Left kidney (tissue), 8 donors: ENCODE measurements at places on chromosomes 6 and 20. TPM values are rescaled to one million over a fixed set of nuclear protein-coding genes. Genes with fewer than 3 reads are reported as not detected.

DNA sequence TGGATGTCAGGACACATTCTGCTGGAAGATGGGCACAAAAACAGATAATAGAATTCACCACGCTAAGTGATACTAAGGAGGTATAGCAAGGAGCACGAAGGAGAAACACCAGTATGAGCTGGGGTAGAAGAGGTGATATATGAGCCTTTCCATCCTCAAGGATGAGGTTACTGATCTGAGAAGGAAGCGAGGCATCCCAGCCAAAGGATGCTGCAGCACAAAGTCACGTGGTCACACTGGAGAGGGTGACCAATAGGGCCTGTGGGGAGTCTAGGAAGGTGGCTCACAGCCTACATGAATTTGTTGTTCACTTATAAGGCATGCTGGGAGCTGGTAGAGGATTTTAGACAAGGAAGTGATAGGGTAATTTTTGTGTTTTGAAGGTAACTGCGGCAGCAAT is 1.4 kb downstream of the GINS1 start:
- DNase-seq: no peak

DNA sequence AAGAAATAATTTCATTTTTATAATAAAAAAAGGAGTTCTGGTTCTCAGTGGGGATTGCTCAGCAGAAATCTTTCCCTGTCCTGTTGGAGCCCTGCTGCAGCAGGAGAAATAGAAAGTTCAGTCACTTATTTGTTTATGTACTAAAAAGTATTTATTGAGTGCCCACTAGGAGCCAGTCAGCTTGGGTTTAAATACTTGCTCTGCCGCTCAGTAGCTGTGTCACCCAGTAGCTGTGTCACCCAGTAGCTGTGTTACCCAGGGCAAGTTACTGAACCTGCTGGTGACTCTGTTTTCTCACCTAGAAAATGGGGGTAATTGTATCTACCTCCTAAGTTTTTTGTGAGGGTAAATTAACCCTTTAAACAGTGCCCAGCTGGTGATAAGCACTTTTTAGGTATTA is 32.9 kb downstream of the FOXF2 start:
- DNase-seq: no peak

DNA sequence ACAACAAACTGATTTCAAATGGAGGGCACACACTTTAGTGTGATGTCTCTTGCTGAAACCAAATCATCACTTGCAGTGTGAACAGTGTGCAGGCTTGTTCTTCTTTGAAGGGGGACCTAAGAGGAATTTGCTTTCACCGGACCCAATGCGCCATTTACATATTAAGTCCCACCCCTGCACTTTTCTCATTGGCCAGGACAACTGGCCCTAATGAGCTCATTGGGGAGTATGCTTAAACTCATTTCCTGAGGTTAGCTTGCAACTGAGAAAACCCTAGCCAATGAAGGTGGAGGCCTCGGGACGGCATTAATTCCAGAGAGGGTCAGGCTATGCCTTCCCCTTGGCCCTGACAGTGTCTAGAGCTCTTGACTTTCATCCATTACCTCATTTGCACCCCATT is 58.7 kb downstream of the VEGFA start:
- DNase-seq: no peak

DNA sequence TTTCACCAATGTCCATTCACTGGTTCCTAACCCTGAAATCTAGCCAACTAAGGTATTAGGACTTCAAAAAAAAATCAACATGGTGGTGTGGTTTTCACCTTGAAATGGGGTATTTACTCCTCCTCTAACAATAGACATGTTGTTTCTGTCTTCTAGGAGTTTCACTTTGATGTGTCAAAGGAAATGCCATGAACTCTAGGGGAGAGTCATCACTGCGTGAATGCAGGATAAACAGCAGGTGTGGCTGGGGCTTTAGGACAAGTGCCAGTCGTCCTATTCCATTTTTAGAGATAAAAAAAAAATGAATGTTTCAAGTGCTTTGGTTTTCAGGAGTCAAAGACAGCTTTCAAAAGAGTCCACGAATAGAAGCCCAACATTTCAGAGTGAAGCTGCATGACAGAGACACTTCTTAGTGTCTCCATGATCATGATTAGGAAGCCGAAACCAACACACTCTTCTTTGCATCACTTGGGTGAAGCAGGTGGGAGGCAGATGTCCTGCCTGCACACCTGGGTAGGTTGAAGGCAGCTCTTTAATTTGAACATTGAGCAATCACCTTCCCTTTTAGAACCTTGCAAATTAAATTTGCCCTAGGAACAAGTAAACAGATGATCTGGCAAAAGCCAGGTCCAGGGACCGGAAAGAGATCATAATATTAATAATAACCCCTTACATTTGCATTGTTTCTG is 328.5 kb upstream of the PRDM1 start:
- DNase-seq: no peak

- DNase-seq: no peak
Observed at GRCh38 chr20:15976047-15976736, 597.1 kb downstream of the KIF16B start.

- DNase-seq: no peak
Observed at GRCh38 chr20:9867196-9867980, 28.5 kb upstream of the PAK5 start.

- no peak for DNase-seq
Observed at GRCh38 chr20:18922898-18923297, 109.3 kb downstream of the SCP2D1 start.

GRCh38 chr6:169047345-169047744 is 206.3 kb downstream of the THBS2 start:
- no peak for DNase-seq

- no peak for DNase-seq
Observed at GRCh38 chr6:108565091-108565766, 4.5 kb downstream of the FOXO3 start.

DNA sequence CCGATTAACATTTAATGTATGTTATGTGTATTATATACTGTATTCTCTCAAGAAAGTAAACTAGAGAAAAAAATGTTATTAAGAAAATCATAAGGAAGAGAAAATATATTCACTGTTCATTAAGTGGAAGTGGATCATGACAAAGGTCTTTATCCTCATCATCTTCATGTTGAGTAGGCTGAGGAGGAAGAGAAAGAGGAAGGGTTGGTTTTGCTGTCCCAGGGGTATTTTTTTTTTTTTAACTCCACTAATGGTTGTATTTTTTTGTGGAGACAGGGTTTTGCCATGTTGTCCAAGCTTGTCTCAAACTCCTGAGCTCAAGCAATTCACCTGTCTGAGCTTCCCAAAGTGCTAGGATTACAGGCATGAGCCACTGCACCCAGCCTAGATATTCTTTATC is 11.0 kb downstream of the ECT2L start:
- DNase-seq: no peak

DNA sequence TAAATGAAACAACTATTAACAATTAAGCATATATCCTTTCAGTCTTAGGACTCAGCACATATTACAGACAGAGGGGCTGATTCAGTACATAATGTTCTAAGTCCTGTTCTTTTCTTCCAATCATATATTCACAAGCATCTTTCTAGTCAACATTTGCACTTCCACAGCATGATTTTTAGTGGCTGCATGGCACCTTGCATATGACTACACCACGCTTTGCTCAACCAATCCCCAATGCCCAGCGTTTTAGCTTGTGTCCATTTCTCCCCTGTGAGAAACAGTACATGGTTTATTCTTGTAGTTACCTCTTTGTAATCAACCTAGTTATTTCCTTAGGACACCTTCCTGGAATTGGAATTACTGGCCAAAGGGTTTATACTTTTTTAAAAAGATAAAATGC is 33.2 kb downstream of the AAR2 start:
- no peak for DNase-seq

- DNase-seq: no peak
Observed at GRCh38 chr20:38049800-38050199, 16.3 kb downstream of the RPRD1B start.

DNA sequence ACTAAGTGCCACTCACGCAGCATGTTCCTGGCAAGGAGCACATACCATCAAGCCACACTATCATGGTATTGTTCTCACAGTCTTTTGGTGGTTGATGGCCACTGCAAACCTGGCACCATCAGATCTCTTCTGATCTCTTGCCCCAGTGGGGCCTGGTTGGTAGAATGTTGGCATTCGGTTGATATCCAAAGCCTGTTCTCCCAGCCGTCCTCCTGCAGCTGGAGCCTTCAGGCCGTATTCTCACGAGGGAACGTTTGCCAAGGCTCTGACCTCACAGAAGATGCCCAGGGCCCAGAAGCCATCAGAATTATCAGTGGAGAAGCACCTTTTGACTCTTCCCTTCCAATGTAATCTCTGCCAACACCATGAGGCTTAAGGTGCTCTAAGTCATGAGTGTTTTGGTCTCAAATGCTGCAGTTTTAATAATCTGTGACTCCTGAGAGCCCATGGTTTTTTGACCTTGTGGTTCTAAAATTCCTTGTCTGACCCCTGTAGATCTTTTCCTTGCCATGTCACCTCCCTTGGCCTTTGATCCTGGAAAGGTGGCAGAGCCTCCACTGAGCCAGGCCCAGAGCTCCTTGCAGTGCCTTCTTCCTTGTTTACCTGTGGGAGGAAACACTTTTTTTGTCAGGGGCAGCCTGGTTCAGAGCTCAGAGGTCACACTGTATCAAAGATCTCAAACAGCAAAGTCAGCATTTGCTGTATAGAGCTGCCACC is 27.8 kb downstream of the POFUT1 start:
- DNase-seq: no peak

- DNase-seq: no peak
Observed at GRCh38 chr6:144955392-144955791, 670.3 kb downstream of the UTRN start.

GRCh38 chr6:111406200-111406721 is 76.8 kb downstream of the REV3L start:
- DNase-seq: no peak

DNA sequence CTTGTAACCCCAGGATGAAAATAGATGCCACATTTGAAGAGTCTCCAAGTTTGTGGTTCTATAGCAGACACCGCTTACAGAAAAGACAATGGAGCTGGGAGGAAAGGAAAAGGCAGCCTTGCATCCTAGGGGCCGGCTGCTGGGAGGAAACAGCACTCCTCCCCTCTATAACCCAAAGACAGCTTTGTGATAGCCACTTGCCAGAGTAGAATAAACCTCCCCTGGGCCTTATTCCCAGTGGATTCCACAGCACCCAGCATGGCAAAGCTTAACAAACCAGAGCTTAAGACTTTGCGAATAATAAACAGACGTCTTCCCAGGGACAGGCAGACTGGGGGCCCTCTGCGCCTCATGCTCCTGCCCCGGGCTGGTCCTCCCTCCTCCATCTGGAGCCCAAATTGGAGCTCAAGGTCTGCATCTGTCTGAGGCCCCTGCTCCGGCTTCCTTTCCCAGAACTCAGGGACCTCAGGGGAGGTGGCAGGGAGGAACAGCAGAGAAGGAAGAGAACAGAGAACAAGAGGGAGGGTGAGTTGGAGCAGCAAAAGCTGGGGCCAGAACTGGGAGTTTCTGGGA is 8.8 kb upstream of the TAF8 start:
- no peak for DNase-seq

DNA sequence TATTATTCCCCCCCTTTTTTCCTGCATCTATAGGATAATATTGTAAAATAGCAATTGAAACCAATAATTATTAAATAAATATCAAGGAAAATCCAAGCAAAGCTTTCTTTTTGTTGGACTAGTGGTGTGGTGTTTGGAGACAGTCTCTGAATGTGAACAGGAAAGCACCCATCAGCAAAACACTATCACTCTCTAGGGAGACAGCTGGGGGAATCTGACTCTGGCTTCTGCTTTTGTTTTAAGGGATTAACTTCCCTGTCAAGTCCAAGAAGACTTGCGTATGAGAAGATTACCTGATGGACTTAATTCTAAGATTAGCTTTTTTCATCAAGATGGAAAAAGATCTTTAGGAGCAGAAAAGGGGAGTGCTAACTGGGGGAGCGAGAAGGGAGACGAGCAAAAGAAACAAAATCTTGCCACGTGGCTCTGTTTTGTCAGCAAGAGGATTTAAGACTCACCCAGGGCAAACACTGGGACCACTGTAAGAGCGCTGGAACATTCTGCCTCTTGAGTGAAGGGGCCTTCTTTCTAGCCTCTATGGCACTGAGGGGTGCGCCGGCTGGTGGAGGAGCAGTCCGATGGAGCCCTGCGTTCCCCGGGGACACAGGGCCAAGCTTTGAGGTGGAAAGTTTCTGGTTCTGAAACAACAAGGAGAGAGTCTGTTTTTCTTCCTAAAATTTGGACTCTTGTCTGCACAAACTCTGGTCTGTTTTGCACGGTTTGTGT is 570 bp downstream of the TULP4 start:
- DNase-seq: no peak

DNA sequence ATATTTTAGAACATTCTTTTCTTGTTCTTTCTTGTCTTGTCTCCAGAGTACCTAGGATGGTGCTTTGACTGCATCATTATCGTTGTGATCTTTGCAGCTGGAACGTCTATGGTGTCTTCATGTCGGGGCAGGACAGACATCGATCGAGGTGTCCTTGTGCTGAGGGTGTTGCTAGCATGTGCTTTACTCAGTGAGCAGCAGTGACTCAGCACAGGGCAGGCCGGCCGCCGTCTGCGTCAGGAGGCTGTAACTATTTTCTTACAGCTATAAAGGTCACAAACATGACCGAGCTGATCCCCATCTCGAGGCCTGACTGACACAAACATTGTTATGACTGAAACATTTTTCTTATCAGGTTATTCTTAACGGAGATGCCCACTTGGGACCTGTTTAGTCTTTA is 14.9 kb upstream of the CTCFL start:
- DNase-seq: no peak

DNA sequence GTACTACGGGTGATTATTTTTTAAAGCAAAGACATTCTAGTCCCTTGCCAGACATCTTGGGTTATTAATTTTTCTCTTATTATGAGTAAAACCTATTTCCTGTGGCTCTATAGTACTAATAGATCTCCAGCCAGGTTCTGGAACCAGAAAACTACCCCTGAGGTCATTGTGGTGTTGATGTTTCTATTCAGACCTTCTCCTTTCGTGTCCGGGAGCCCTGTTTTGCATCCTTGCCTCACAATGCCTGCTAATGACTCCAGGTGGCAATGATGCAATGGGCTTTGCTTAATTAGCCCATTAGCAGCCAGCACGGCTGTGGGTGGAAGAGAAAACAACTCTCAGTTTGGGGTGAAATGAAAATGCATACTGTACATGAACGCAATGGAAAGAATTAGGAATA is 62.9 kb upstream of the ARG1 start:
- DNase-seq: no peak

- no peak for DNase-seq
Observed at GRCh38 chr6:25334793-25335192, 55.6 kb downstream of the CARMIL1 start.

DNA sequence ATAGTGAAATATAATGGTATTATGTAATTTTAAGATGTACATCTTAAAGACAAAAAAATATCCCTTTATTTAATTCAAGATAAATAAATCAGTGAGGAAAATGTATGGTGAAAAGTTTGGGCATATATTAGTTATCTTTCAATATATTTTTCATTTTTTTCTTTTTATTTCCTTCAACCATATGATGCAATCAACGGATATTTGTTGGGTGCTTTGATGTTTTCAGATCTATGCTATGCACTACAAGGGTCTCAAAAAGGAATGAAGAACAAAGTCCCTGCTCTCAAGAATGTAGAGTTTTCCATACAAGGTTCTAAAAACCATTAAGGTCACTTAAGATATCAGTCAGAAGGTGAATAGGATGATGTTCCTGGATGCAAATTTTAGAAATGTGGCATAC is 258.0 kb downstream of the KHDC1L start:
- DNase-seq: no peak

The FAM217A gene
- polyA plus RNA-seq: 3.9 TPM

The ZSCAN9 gene
- 42.1 TPM for polyA plus RNA-seq

The ECHDC1 gene
- 102 TPM for polyA plus RNA-seq

The FOXS1 gene
- 3.9 TPM for polyA plus RNA-seq

The SLC12A5 gene
- polyA plus RNA-seq: 1.8 TPM

The COL9A1 gene
- 33.0 TPM for polyA plus RNA-seq

The PGM3 gene
- 59.4 TPM for polyA plus RNA-seq

The PKIB gene
- 1.3 TPM for polyA plus RNA-seq

The SLC35D3 gene
- not detected for polyA plus RNA-seq

The PLAGL2 gene
- 23.2 TPM for polyA plus RNA-seq

The CGAS gene
- polyA plus RNA-seq: 2.9 TPM

The REM1 gene
- 0.28 TPM for polyA plus RNA-seq
